ENCODE measurements at places on chromosomes 5 and 9.

DNA sequence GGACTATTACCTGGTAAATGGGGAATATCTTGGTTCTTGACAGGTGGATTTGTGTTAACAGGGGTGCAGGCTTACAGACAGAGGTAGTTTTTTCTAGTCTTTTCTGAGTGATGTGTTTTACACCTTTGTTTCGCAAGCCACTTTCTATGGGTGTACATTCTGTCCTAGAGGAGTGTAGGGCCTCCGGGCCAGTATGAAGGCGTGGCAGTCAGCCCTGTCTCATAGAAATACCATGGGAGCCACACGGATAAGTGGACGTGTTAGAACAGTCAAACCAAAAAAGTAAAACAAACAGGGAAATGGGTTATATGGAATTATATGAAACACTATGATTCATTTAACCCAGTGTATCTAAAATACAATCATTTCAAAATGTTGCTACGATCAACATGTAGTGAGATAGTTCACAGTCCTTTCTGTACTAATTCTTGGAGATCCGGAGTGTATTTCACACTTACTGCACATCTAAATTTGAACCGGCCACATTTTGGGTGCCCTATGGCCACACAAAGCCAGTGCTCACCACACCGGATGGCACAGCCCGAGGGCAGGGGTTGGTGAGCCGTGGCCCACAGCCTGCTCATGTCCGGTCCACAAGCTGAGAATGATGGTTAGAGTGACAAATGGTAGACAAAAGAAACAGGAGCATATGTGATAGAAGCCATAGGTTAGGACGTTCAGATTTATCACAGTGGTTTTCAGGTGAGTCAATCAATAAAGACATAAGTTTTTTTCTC, 80.1 kb upstream of the IRX4 start:
- DNase-seq = no peak

GRCh38 chr9:19998823-19999455, 210.1 kb upstream of the SLC24A2 start:
- no peak for DNase-seq

DNA sequence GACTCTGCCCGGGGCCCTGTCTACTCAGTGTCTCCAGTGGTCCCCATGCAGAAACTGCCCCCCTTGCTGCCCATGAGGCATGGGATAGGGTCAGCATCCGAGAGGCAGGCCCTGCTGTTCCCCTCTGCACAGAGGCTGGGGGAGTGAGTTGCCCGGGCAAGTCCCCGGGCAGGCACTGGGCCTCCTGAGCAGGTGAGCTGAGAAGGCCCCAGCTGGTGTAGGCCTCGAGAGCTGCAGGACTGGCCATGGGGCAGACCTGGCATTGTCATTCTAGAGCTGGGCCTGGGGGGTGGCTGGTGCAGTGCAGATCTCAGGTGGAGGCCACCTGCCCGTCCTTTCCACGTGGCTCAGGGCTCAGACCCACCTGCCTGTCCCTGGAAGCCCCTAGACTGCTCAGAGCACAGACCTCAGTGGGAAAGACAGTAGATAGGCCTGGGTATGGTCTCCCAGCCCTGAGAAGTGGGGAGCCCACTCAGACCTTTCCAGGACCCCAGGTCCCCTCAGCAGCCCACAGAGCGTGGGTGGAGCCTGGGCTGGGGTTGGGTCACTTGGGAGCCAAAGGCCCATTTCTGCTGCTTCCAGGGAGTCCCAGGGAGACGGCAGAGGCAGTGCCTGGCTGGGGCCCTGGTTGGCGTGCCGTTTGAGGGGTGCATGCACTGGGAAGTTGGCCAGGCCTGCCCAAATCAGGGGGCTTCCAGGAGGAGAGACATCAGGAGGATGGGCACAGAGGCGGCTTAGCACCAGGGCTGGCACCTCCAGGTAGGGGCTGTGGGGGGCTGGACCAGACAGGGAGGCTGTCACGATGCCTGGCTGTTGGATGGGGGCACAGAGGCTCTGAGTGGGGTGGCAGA, 4.8 kb upstream of the NOTCH1 start:
- DNase-seq = no peak

GRCh38 chr9:113957821-113958341, 81.8 kb downstream of the ZNF618 start:
- DNase-seq = no peak

GRCh38 chr5:131382407-131383395, 118.8 kb downstream of the CDC42SE2 start:
- no peak for DNase-seq

DNA sequence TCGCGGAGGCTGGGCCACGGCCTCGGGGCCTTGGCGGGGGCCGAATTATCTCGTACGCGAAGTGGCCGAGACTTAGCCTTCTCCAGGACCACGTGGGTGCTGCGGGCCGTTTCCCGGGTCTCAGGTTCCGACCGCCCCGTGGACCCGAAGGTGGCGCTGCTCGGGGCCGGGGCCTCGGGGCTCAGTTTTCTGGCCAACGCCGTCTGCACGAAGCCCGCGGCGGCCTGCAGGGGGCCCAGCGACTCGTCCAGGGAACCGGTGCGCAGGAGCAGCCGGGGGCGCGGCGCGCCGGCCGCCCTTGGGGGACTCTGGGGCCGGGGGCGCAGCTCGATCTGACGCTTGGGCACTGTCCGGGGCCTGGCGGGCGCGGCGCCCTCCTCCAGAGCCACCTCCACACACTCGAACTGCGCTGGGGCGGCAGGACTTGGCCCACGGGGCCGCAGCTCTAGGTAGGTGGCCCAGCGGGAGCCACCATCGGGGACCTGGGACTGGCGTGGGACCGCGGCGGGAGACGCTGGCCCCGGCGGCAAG, 716 bp downstream of the PROB1 start:
- DNase-seq = no peak

GRCh38 chr5:23268136-23268535, 239.3 kb upstream of the PRDM9 start:
- no peak for DNase-seq

GRCh38 chr9:110252509-110253139, 3.7 kb downstream of the TXN start:
- no peak for DNase-seq

DNA sequence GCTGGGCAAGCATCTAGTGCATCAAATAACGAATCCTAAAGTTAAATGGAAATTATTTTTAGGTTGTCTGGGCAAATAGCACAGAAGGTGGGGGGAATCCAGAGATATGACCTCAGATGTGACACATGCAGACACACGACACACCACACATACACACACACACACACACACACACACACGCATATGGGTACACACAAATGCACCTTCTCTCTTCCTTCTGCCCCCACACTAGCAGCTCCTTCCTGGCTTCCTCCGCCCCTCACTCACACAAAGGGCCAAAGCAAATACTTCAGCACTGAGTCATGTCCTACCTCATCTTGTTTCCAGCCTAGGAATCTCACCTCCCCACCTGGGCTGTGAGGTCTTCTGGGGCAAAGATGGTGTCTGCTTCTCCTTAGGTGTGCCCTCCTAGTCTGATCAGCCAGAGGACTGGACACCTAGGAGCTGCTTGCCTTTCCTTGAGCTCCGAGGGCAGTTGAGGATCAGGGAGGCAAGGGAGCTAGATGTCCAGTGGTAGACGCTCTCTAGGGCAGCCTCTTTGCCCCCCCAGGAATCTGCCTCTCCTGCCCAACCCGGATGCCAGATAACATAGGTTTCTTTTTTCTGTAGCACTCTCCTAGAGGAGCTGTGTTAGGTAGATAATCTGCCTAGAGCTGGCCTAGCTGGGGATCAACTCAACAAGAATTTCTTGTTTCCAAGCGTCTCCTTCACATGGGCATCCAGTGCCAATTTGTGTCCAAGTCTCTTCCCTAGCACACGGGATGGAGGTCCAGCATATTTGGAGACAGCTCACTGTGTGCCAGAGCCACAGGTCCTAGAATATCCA, 14.3 kb upstream of the JADE2 start:
- no peak for DNase-seq

DNA sequence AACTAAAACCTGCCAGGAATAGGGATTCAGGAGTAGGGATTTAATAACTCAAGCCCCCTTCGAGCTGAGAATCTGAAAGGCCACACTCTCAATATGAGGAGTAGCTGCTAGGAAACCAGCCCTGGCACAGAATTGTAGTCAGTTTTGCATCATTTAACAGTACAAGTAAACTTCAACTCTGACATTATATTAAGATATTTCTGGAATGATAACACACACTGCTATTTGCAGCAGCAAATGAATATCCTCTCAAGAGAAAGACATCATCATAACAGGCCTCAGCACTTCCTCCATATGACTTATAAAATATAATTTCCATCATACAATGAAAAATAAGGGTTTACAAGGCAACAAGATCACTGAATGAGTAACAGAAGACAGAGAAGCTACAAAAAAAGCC, 138.2 kb upstream of the RFX3 start:
- DNase-seq = no peak

GRCh38 chr5:82754759-82755158, 322.4 kb downstream of the TMEM167A start:
- no peak for DNase-seq

GRCh38 chr9:31700252-31701045, 684.0 kb upstream of the ACO1 start:
- DNase-seq = no peak

GRCh38 chr9:17970277-17970676, 391.4 kb downstream of the SH3GL2 start:
- no peak for DNase-seq

GRCh38 chr5:16894236-16895057, 41.6 kb downstream of the MYO10 start:
- DNase-seq = no peak

GRCh38 chr9:134375430-134376385, 49.5 kb downstream of the RXRA start:
- peak; percentile 58 for DNase-seq

- no peak for DNase-seq
Measured at GRCh38 chr9:92599938-92600461, 64.2 kb upstream of the ECM2 start.

DNA sequence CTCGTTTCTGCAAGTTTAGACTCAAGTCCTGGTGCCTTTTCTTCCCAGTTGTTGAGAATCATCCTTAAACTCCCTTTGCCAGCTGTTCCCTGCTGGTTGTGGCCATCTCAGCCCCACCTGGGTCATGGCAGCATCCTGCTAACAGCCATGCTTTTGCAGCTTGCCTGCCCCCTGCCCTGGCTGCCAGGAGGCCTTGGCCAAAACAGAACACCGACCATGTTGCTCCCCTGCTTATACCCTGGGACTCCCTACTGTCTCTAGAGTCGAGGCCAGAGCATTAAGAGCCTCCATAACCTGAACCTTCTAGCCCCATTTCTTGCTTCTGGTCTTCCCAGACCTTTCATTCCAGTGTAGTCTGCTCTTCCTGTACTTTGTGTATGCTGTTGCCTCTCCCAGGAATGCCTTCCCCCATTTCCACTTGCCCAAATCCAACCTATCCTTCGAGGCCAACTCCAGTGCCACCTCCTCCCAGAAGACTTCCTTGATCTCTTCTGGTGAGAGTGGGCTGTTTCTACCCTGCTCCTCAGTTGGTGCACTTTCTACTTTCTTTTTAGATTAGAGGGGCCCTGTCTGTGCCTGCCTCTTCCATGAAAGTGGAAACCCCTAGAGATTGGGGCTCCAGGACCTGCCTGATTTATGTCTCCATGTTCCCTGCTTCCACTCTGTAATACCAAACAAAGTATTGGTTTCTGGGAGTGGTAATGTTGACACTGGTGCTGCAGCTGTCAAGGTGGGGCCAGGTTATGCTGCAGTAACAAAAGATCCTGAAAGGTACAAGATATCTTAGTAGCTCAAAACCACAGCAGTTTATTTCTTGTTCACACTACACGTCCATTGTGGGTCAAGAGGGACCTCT, 88.2 kb downstream of the AMBP start:
- DNase-seq = no peak

DNA sequence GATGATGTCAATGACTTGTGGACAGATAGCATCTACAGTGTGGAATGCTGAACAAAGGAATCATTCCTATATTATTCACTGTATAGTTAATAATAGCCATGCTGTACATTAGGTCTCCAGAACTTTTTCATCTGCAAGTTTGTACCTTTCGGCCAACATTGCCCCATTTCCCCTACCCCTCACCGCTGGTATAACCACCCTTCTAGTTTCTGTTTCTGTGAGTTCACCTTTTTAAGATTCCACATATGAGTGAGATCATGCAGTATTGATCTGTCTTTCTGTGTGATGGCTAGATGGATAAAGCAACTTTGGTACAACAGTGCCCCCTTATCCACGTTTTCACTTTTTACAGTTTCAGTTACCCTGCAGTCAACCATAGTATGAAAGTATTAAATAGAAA, 18.8 kb upstream of the ALDH1B1 start:
- DNase-seq = no peak

DNA sequence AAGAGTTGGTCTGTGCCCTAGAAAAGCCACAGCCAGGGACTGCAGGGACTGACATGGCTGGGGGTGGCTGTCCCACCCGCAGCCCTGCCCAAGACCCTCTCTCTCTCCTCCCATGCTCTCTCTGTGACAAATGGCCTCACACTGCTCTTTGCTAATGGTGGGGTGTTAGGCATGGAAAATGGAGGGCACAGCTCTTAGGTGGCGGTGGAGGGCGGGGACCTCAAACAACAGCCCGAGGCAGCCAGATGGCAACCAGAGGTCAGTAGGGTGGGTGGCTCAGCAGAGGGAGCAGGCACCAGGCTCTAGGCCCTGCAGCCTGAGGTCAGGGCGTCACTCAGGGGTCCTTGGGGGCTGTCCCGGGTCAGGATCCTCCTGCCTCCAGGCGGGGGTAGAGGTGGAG, 73.9 kb upstream of the DAB2IP start:
- DNase-seq = no peak

DNA sequence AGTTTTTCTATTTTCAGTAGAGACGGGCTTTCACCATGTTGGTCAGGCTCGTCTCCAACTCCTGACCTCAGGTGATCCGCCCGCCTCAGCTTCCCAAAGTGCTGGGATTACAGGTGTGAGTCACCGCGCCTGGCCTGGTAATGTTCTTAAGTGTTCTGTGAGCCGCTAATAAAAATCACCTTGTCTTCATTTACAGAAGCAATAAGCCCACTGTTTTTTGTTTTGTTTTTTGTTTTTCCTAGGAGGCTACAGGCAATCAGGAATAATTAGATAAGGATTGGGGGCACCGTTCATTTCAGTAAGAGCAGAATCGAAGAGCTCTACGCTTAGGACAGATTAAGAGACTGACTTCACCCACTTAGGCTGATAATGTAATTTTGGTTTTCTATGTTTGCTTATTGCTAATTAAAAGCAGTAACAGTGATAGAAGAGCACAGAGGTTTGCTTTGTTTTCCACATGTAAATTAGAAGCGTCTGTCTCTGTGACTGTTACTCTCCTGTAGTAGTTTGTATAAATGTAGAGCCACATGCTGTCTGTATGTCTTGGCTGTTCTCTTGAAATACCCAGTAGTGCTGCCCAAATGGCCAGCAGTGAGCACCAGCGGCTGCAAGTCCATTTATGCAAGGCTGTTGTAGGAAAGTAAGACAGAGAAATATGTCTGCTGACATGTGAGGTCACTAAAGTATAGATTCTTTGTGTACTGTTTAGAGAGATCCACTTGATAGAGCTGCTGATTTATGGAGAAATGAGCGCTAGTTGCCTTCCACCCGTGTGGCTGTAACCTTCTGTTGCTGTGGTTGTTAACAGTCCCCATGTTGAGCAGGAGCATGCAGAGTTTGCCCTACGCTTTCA, 30.5 kb downstream of the TRIO start:
- DNase-seq = no peak
